ENCODE measurements at places on chromosomes 7 and 10.

- DNase-seq = no peak
Observed at GRCh38 chr7:94173436-94173835, 169.3 kb upstream of the BET1 start.

DNA sequence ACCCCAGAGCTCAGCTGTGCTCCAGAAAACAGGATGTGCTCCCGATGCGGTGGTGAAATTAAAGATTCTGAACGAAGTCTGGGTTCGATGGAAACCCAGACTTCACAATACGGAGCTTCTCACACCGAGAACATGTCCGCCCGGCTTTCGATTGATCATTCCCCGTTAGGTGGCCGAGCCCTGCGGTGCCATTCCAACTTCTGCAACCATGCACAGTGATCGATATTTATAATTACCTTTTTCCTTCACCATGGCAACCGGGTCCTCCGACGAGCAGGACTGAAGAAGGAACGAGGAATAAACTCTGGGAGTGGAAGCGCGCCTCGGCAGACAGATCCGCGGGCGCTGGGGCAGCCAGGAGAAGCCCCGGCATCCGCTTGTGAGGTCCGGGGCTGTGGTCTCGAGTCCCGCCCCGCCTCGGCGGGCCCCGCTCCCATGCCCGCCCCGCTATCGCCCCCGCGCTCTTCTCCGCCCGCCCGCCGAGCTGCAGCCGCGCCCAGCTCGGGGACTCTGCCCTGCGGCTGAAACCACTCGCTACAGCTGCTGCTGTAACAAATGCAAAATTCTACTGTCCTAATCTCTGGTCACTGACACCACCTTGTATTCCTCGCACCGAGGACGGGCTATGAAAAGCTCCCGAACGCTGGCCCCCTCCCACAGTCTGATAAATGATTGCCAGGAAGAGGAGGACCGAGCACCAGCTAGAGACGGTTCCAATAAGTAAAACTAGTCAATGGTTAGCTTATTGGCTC lies 26.2 kb downstream of the ABLIM1 start:
- DNase-seq = peak; percentile 46

GRCh38 chr10:98456043-98456570 lies 9.4 kb upstream of the HPS1 start:
- no peak for DNase-seq

DNA sequence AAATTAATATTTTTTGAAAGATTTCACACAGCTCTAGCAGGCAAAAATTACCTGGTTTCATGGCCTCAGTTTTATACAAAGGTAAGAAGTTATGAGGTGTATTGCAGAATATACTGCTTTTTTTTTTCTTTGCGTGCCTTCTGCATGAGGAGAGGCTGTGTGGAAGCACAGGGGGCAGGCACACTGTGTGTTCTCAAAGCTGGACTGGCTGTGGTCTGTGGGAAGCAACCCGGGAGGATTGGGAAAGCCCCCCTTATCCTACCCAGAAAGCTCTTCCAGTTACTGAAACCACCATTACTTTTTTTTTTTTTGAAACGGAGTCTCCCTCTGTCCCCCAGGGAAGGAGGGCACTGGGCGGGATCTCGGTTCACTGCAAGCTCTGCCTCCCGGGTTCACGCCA lies 25.0 kb downstream of the ADARB2 start:
- no peak for DNase-seq
